Kidney epithelial cell (primary cell): ENCODE measurements at places on chromosomes 12 and 14. TPM values are rescaled to one million over a fixed set of nuclear protein-coding genes. Genes with fewer than 3 reads are reported as not detected.

GRCh38 chr14:92607702-92608429 lies 94.3 kb downstream of the RIN3 start:
- DNase-seq: no peak

- no peak for DNase-seq
These were observed 6.8 kb upstream of the PSMA6 start for GRCh38 chr14:35285168-35286002.

DNA sequence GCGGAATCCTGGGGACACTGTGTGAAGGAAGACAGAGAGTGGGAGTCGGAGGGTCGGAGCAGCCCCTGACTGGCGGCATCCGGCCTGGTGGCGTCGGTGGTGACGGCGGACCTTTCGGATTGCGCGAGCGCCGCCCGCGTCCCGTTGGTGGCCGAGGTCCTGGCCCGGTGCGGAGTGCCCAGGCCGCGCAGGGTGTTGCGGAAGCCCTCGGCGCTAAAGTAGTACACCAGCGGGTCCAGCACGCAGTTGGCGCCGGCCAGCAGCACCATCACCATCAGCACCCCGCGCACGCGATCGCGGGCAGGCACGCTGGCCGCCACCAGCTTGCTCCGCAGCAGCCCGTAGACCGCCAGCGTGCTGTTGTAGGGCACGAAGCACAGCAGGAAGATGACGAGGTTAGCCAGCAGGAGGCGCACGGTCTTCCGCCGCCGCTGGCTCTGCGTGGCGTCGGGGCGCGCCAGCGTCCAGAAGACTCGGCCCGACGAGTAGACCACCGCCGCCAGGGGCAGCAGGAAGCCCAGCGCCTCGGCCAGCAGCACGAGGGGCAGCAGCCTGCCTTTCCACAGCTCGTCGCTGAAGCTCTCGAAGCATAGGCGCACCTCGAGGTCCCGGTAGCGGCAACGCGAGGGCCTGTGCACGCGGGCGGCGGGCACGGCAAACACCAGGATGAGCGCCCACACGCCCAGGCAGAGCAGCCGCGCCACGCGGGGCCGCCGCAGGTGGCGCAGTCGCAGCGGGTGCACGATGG lies 13.1 kb upstream of the CHD4 start:
- no peak for DNase-seq

DNA sequence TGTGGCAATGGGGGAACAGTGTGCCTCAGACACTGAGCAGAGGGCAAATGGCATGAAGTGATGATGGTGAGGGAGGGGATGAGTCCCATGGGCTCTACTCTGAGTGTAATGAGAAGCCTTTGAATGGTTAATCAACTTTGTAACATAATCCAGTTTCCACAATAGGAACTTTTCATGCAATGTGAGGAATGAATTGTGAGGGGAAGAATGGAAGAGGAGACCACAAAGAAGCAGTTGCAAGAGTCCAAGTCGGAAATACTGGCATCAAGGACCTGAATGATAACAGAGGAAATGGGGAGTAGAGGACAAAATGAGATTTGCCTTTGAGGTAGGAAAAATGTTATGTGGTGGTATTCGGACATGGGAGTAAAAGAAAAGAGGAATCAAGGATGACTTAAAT lies 476.9 kb upstream of the PRICKLE1 start:
- no peak for DNase-seq

POTEM gene
- total RNA-seq: not detected in 2 replicates

- DNase-seq: no peak
These were observed 52.3 kb downstream of the POLR3B start for GRCh38 chr12:106409878-106410277.

FITM1 gene
- not detected in 2 replicates for total RNA-seq

GNS gene
- 114 and 120 TPM in 2 replicates for total RNA-seq

GRCh38 chr14:91533623-91534022 lies 23.5 kb upstream of the PPP4R3A start:
- DNase-seq: no peak

GRCh38 chr14:32934881-32935633 lies 3.6 kb upstream of the NPAS3 start:
- DNase-seq: no peak

DNA sequence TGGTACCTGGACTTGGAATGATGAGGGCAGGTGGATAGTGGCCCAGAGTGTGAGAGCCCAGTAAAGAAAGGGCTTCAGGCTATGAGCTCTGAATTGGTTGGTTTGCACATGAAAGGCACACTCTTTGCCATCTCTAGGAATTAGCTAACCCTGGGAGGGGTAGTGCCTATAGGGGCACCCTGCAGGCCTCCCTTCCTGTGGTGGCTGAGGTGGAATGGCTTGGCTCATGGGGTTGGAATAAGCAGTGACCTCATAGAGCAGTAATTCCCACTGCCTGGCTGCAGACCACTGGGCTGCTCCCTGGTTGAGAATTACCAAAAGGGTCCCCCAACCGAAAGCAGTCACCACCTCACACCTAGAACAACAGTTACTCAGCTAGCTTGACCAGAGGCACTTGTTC lies 42.7 kb downstream of the ASCL4 start:
- no peak for DNase-seq

SLC5A8 gene
- total RNA-seq: not detected in 2 replicates

DNA sequence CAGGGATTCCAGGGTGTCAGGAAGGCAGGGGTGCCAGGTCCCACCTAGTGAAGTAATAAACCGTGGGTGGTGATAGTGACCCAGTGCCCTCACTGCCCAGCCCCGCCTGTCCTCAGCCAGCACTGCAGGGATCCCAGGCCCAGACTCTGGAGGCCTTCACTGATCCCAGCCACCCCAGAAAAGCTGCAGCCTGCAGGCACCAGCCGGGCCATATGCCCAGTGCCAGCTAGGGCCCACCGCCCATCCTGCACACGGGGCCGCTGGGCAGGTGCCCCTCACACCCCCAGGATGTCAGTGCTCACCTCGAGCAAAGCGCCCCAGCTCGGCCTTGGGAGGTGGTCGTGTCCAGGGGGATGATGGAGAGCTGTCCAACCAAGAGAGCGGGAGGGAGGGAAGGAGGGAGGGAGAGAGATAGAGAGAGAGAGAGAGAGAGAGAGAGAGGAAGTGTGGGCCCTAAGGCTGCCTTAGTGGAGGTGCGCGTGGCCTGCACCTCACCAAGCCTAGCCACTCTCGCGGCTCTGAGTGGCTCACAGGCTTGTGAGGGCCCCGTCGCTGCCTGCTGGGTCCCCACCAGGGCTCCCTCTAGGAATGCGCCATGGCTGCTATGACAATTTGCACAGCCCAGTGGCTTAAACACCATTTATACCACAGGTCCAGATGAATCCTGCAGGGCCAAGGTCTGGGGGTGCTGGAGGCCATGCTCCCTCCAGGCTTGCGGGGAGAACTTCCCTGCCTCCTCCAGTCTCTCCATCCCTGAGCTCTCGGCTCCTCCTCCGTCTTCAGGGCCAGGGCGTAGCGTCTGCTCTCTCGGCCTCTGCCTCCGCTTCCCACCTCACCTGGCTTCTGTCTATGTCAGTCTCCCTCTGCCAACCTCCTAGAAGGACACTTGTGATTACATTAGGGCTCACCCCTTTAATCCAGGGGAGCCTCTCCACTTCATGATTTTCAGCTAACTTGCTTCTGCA lies 401.0 kb downstream of the TMEM121 start:
- DNase-seq: no peak

VASH1 gene
- 8.6 and 8.7 TPM in 2 replicates for total RNA-seq

GZMB gene
- total RNA-seq: not detected in 2 replicates

DNA sequence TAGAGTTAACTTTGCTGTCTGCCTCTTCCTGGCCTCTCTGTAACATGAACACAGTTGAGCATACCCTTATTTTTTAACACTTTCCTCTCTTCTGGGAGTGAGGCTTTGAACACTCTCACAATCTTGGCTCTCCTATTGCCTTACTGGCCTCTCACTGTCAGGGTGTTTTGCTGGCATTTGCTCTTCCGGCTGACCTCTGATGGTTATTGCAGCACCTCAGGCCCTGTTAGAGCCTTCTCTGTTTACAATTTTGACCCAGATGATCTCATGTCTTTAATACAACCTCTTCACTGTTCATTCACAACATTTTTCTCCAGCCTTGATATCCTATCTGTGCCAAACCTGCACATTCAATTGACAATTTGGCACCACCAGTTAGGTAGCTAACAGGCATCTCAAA lies 357.8 kb upstream of the USP15 start:
- DNase-seq: no peak

- DNase-seq: no peak
These were observed 362.3 kb downstream of the NAV3 start for GRCh38 chr12:78192979-78193378.

- no peak for DNase-seq
These were observed 64.0 kb downstream of the MON2 start for GRCh38 chr12:62530596-62530995.

DNA sequence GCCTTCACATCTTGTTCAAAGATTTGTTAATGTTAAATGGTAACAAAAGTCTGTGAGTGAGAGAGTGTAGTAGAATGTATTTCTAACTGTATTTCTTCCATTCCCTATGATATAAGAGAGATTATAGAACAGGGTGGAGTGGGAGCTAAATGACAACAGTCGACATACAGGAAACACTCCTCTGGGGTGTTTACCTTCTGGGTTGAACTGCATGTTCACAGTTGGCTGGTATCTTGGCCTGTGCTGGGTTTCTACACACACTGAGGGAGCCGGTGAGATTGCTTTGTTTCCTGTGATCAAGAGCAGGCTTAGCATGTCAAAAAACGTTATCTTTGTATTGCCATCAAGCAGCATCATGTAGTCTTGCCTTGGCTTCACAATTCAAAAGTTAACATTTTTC lies 274.3 kb upstream of the FAR2 start:
- no peak for DNase-seq
